ENCODE measurements at places on chromosomes 16 and 17.
A peak's percentile ranks its signal among the peaks of the same experiment; 100 is the strongest.

DNA sequence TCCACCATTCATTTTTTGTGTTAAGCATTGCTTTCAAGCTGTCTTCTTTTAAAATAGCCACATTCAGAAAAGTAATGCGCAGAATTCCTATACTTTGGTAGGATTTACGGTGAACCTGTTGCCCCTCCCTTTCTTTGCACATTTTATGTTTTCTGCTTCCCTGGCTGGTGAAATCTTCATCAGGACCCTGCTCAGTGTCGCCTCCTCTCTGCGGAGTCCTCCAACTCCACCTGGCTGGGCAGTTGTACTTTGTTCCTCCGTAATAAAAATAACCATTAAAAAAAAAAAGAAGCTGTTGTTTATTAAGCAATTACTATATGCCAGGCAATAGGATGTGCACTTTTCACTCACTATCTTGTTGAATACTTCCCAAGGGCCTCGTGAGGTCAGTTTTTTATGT lies 2.9 kb downstream of the UMOD start:
- no peak for DNase-seq

DNA sequence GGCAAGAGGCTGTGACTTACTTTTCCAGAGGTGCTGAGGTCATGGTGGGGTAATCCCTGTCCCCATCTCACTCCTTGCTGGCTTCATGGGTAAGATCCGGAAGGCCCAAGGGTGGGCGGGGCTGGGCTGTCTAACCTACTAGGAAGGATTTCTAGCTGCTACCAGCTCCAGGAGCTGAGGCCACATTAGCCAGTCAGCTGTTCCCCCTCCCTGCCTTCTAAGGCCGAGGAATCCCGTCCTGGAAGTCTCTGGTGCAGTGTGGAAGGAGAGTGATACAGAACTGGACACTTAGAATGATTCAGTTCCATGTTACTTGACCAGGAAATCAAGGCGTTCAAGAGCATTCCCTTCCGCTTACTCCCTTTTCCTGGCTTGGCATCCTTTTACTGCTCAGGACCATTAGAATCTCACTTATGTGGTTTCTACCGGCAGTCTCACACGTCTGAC lies 8.9 kb downstream of the GNGT2 start:
- no peak for DNase-seq

DNA sequence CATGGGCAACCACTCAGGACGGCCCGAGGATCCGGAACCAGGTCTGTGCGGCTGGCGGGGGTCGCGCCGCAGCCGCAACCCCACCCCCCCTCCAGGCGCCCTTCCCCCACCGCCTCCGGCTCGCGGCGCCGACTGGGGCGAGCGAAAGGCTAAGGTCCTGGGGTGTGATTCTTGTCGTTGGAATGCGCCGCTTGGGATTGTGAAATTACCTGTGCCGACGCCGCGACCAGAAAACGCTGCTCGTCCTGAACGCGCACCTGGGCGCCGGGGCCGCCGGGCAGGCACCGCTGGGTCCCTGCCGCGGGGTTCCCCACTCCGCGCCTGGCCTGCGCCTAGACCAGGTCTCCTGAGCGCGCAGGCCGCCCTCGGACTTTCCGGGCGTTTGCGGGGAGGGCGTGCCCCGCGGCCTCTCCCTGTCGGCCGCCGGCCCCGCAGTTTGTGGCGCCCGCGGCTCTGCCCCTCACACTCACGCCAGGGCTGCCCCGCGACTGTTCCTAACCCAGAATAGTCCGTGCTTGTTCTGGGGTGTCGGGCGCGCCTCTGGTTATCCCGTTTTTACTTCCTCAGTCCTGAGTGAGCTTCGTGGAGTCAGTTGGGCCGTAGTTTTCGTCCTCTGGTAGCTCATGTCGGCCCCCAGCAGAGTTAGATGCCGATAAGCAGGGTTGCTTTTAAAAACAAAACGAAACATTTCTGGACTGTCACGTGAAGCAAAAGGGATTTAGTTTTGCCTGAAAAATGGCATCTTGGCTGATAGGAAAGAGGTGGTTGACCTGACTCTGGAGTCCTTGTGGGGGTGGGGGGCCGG lies 147.2 kb downstream of the SPECC1 start:
- no peak for DNase-seq

DNA sequence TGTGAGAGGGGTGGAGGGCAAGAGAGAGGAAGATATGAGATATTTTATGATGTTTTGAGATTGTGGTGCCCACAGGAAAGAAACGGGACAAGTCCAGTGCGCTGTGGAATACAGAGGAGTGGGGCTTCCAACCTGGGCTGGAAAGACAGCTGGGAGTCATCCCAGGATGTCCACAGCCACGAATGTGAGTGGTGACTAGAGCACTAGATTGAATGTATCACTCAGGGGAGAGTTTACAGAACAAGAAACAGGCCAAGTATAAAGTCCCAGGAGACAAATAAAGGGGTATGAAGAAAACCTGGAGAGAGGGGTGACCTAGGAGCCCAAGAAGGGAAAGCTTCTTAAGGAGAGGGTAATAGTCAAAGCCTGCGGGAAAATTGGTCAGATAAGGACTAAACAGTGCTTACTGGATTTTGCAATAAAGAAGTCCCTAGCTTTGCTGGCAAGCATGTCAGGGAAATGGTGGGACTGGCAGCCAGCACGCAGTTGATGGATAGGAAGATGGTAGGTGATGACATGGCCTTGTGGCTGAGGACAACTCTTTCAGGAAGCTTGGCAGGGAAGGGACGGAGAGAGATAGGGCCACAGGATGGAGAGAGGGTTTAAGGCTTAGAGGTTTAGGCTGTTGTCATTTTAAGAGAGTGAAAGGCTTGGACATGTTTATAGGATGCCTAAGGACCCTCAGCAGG lies 114.5 kb downstream of the AXIN2 start:
- DNase-seq, result no peak

GRCh38 chr17:63189082-63189481 lies 223.0 kb downstream of the TANC2 start:
- no peak for DNase-seq

GRCh38 chr17:49696233-49696761 lies 11.5 kb downstream of the SLC35B1 start:
- peak; percentile 51 for DNase-seq

DNA sequence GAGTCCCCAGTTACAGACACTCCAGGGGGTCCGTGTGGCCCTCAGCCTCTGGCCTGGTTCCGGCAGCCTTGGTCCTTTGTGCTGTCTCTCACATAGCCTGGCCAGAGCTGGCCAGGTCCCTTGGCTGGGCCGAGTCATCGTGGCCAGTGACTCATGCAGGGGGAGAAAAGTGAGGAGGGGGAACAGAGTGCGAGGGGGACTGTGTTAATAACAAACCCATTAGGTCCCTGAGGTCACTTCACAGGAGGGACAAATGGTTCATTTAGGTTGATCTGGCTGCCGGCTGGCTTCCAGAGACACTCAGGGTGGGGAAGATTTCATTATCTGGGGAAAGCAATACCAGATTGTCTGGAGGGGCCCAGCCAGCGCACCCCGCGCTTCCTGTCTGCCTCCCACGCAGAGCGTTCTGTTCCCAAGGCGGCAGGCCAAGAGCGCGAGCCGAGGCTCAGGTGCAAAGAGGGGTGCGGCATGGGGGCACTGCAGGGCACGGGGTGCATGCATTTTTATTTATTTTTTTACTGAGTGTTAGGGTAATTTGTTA lies 223.1 kb downstream of the SEC14L1 start:
- no peak for DNase-seq

All from KG1 (cell line).